AG09309 (cell line): ENCODE measurements at places on chromosomes 3 and 15.

DNA sequence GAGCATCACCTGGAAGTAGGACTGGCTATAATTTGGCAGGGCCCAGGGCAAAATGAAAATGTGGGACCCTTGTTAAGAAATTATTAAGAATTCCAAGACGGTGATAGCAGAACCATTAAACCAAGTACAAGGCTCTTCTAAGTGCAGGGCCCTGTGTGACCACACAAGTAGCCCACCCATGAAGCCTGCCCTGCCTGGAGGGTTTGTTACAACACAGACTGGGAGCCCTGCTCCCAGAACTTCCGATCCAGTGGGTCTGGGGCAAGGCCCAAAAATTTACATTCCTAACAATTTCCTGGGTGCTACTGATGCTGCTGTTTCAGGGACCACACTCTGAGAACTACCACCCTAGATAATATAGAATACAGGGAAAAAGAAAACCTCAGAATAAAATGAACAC is 314.6 kb upstream of the WNT5A start:
- DNase-seq: no peak

GRCh38 chr3:37731895-37732294 is 129.8 kb upstream of the CTDSPL start:
- DNase-seq: no peak

DNA sequence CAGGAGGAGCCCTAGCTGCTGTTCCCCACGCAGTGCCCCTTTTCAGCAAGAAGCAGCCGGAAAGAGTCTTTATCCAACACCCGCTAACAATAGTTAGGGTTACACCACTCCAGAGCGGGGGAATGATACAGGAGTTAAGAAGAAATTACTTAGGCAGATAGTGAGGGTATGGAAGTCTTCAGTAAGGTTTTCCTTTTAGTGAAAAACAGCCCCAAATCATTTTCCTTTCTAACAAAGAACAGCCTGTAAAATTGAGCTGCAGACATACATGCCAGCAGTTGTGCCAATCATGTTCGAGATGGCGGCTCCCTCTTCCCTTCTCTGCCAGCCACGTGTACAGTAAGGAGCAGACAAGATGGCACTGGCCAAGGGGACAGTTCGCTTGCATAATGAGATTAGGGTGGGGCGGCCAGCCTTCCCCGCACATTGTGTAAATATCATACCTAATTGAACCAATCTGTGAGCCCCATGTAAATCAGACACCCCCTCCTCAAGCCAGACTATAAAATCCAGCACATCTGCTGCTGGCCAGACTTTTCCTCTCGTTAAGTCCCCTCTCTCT is 18.5 kb upstream of the SENP5 start:
- DNase-seq: no peak

DNA sequence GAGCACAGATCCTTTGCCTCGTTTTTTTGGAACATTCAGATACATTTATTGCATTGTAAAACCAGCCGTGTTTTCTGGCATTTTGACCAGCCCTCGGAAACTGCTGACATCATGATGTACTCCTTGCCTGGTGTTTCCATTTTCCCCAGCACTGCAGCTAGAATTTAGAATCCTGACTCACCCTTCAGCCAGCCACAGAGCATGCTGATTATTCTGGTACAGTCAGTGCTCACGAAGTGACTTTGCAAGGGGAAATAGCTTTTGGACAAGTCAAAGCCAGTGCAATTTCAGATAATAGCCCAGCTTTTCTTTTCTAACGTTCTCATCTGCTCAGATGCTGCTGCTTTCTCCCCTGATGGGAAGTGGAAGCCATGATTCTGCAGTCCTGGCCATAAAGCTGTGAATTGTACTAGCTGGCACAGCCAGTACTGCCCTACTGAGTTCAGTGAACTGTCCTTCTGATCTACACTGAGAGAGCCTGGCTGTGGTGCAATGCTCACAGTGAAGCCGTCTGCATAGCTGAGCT is 12.1 kb upstream of the CNBP start:
- peak; percentile 84 for DNase-seq

- no peak for DNase-seq
These were observed 109.4 kb upstream of the TSPAN3 start for GRCh38 chr15:77180270-77180669.

DNA sequence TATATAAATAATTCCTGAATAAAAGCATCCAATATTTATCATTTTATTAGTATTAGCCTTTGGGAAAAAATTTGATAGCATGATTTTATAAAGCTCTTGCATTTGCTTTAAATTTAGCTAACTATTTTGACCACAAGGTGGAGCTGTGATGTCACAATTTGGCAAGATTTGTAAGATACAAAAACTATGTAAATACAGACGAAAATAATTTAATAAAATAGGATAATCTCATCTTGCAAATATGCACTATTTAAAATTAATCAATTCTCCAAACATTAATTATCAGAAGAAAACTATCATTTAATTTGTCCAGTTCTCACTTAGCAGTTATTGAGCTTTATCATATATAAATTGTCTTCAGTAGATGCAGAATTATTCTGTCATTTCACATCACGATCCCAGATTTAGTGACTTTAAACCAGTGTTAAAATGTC is 95.4 kb downstream of the PLOD2 start:
- peak; percentile 35 for DNase-seq

GRCh38 chr15:71792521-71792920 is 17.8 kb upstream of the NR2E3 start:
- DNase-seq: peak; percentile 44

DNA sequence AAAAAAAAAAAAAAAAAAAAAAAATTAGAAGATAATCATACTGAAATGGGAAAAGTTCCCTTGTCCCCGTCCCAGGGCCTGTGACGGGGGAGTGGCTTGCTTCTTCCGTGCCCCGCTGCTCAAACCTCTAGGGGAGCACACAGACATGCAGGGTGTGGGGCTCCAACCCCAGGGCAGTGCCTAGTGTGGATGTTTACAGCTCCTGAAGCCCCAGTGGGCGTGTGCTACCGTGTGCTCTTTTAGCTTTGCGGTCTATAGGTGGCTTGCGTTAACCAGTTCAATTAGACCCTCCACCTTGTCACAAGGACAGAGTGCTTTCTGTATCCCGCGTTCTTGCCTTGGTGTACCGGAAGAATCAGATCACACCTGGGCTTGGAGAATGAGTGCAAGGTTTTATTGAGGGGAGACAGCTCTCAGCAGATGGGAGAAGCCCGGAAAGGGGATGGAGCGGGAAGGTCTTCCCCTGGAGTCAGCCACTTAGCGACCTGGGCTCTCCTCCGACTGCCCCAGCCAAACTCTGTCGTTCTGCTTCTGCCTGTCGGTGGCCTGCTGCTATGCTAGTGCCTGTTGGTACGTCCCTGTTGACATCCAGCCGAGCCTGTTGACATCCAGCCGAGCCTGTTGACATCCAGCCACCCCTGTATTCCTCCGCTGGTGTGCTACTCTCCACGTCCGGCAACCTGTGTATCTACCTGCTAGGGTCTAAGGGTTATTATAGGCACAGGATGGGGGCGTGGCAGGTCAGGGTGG is 569.8 kb downstream of the VGLL3 start:
- DNase-seq: no peak

- DNase-seq: no peak
These were observed 23.8 kb downstream of the PLA2G4E start for GRCh38 chr15:41996921-41997592.

- no peak for DNase-seq
These were observed 61.0 kb downstream of the CHD2 start for GRCh38 chr15:92960996-92961681.

DNA sequence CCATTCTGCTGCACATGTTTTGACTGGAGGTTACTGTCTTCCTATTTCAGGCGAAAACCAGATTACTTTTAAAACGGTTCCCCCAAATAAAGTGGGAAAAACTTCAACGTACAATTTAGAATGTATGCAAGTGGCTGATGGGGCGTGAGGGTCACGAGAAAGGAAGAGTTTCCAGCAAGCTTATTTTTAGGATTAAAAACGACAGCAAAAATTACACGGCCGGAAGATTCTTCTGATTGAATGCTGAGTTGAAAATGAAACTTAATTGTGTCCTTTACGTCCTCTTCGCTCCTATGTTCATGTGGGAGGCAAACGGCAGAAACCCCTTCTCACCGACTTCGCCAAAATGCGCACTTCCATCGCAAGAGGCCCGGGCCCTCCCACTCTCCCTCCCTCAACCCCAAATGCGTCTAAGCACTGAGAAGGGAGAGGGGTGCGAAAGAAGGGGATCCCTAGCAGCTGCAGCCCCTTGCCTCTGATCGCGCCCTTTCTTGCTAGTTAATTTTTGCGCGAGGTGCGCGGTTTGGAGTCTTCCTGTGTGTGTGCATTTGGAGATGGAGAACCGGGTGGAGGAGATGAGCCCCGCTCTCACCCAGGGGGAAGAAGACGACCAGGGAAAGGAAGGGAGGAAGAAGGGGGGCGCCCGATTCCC is 656 bp downstream of the CD47 start:
- no peak for DNase-seq

GRCh38 chr15:66611257-66612053 is 45.7 kb upstream of the LCTL start:
- DNase-seq: no peak

DNA sequence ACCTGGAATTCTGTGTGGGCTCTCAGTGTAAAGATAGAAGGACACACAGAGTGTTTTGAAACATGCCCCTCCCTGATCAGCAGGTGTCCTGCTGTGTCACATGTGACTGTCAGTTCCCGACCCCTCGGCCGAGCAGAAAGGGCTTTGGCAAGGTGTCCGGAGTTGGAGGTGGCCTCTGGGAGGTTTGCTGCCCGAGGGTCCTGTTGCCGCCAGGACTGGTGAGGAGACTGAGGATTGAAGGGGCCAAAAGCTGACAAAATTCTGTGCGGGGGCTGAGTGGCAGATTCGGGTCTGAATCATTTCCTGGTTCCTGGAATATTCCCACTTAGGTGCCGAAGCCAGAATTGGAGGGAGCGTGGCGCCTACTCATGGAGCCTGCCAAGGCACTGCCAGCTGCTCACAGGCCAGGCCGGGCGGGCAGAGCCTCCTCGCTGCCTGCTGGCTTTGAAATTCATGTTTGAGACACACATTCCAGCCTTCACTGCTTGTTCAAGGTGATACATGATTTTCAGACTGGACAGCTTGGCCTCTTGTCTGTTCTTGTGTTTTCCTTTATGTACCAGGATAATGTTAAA is 83.8 kb downstream of the APBA2 start:
- no peak for DNase-seq

DNA sequence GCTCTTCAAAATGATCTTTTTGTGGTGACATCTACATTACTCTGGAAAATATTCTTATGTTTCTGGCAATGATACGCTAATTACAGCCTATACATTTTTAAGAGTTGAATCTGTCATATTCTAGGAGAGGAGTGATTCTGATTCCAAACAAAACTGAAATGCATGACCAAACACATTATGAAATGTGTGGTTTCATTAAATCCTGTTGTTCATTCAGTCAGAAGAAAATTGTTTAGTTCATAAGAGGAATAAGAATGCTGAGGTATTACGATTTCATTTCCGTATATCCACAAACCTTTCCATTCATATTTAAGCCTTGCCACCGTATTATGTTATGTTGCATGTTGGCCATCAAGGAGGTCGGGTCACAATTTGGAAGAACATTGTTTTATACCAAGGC is 345.1 kb downstream of the FEZF2 start:
- no peak for DNase-seq

- DNase-seq: no peak
These were observed 57.8 kb downstream of the RAB7A start for GRCh38 chr3:128783774-128784173.

- DNase-seq: no peak
These were observed 122.3 kb downstream of the EFHB start for GRCh38 chr3:19811689-19812088.

DNA sequence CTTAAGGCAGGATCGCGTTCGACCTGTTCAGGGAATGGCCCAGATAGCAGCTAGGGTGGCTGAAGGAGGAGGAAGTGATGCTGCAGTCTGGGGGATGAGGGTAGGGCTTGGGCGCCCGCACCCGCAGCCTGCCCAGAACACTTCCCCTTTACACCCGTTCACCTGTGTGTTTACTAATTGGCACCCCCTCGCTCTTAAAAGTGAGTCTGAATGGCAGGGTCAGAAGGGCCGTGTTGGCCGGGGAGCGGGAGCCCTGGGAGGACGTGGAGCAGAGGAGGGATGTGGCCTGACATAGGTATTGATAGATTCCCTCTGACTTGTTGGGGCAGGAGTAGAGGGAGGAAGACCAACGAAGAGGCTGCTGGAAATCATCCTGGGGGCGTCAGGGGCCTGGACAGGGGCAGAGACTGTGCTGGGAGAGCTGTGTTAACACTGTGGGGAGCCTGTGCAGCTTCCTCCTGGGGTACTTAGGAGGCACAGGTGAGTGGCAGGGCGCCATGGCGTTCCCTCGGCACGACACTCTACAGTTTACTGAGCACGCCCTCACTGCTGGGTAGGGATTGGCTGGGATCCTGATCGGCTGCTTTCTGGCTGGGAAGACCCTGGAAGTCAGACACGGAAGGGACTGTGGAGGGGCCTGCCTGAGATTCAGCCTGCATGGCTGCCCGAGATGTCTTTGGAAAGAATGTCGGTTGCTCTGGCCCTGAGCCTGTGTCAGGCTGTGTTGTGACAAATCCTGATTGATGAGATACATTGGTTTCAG is 51.7 kb downstream of the SLC6A6 start:
- DNase-seq: no peak

GRCh38 chr15:64845183-64845611 is 3.5 kb downstream of the PLEKHO2 start:
- no peak for DNase-seq

DNA sequence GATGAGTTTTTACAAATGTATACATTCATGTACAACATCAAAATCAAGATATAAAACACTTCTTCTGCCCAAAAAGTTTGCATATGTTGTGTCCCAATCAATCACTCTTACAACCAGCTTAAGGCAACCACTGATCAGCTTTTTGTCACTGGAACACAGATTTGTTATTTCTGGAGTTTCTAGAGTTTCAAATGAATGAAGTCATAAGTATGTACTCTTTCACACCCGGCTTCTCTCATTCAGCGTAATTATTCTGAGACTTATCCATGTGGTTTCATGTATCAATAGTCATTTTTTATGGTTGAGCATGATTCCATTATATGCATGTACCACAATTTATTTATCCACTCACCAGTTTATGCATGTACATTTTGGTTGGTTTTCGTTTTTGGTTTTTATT is 53.0 kb upstream of the CORO2B start:
- no peak for DNase-seq

DNA sequence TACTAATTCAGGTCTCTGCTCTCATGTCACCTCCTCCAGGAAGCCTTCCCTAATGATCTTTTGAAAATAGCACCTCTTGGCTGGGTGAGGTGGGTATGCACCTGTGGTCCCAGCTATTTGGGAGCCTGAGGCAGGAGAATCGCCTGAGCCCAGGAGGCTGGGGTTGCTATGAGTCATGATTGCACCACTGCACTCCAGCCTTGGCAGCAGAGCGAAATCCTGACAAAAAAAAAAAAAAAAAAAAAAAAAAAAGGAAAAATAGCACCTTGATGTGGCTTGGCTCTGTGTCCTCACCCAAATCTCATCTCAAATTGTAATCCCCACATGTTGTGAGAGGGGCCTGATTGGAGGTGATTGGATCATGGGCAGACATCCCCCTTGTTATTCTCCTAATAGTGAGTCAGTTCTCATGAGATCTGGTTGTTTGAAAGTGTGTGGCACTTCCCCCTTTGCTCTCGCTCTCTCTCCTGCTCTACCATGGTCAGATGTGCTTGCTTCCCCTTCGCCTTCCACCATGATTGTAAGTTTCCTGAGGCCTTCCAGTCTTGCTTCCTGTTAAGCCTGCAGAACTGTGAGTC is 11.2 kb upstream of the RNU6-1 start:
- no peak for DNase-seq
